ENCODE measurements at places on chromosomes 1 and 21.
A peak's percentile ranks its signal among the peaks of the same experiment; 100 is the strongest.

GRCh38 chr1:153312570-153313186 lies at the start of gene PGLYRP3:
Gene PGLYRP3, minus strand, starts transcription at chr1:153312952. Its CDS starts 2,287 bp downstream, at chr1:153310665.
- peak; percentile 14 for DNase-seq

DNA sequence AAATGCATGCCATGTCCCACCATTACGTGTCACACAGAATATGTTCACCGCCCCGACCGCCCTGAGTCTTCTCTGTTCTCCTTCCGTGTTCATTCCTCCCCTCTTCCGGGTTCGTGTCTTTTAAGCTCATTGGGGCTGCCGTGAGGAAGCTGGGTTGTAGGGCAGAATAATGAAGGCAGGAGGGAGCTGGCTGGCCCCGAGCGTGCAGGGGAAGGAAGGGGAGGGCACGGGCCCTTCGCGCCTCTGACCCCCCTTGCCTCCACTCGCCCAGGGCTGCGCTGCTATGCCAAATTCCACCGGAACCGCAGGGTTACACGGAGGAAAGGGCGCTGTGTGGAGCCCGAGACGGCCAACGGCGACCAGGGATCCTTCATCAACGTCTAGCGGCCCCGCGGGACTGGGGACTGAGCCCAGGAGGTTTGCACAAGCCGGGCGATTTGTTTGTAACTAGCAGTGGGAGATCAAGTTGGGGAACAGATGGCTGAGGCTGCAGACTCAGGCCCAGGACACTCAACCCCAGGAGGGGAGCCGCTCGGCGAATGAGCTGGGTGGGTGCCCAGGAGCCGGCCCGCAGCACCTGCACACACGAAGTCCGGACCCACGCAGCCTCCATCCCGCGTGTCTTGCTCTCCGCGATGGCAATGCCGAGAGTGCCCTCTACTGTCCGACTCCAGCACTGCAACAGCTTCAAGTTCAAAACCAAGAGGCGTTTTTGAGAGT lies 16.5 kb upstream of the AGTRAP start:
- DNase-seq = peak; percentile 69

- no peak for DNase-seq
These were observed 3.7 kb upstream of the CDC14A start for GRCh38 chr1:100348549-100349144.

GRCh38 chr1:52952112-52952511 lies 25.0 kb downstream of the SCP2 start:
- no peak for DNase-seq

GRCh38 chr1:33045246-33045645 lies 8.6 kb upstream of the AK2 start:
- no peak for DNase-seq

GRCh38 chr1:244011786-244012185 lies 39.3 kb upstream of the ZBTB18 start:
- no peak for DNase-seq

DNA sequence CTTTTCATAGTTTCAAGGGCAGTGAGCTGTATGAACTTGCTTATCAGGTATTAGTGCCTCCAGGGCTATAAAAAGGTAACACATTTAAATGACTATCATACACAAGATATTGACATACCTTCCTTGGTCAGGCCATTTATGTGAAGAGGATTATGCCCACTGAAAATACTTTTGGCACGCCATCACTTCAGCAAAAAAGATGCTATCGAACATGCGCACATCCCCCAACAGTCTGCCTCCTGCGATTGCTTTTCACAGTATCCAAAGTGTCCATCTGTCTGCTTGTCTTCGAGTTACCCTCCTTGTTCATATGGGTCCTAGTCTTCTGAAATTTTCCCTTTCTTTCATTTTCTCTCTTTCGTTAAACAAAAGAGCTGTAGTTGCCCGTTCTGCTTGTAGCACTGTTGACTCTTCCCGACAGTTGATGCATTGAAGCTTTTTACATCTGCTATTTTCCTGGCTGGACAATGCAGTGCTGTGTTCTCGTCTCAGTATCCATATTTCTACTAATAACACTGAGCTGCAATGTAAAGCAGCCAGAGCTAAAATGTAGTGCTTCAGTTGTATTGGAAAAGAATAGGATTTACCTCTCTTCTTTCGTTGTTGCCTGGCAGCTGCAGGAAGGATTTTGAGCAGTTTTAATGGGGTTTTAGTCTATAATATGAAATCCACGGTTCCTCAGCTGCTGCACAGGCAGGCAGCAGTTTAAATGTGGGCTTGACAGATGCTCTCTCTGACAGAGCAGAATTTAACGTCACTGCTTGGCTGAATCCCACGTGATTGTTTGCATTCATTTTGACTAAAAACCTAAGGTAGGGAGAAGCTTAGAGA lies at the start of gene B3GALT2:
Gene B3GALT2, minus strand, starts transcription at position 713 of the 831 bp plus-strand sequence. CDS start 5,051 bp downstream, outside the sequence.
- DNase-seq = no peak

DNA sequence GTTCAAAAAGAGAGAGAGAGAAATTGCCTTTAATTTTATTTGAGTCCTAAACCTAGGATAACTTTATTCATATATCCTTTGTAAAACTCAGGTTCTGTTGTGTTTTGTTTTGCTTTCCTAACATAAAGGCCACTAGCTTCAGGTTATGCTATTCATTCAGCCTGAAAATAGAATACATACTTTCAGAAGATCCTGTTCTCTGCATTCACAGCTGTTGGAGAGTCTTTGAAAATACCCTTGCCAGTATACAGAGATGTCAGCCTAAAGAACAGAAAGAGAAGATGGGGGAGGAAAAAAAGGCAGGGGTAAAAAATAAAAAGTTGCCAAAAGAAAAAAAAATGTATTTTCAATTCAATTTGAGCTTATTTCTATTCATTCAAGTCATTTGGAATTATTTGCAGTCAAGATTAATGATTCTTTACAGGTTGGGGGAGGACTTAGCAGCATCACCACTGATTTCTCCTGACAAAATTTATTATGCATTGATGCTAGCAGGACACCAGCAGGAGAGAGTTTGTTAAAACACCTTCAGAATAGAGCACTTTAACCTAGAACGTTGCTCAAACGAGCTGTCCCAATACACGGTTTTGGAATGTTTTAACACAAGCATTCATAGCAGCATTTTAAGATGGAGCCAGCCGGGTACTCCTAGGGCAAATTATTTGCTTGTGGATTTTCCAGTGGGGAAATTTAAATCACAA lies 318.5 kb downstream of the NTNG1 start:
- no peak for DNase-seq

- DNase-seq = peak; percentile 29
These were observed 1244.8 kb upstream of the TMPRSS15 start for GRCh38 chr21:19648391-19648790.

DNA sequence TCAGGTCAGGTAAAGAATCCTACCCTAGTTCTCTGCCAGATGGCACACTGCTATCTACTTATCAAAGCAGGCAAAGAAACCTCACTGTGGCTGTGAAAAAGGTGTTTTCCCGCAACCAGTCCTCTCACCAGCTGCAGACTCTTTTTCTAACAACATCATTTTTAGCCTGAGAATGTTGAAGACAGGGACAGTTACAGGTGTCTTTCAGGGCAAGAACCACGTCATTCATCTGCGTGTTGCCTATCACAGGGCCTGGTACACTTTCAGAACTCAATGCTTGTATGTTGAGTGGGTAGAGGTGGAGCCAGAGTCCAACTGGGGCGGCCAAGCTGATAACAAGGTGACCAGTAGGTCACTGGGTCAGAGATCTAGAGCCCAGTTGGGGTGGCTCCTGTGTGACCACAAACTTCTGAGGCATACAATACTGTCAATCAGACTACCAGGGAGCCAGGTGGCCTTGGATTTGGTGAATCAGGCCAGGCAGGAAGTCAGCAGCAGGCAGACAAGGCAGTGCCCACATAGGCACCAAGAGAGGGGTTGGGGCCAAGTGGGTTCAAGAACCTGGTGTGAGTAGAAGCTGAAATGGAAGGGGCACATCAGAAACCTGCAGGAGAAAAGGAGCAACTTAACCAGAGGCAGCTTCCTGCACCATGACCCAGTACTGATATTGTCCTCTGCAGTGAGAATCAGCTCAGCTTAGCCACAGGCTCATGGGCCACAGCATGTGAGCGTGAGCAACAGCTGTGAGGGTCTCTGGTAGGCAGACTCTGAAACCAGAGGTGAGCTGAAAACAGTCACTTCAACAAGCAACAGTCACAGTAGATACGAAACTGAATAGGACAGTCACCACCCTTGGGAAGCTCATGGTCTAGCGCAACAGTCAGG lies 123.6 kb downstream of the DTL start:
- no peak for DNase-seq

DNA sequence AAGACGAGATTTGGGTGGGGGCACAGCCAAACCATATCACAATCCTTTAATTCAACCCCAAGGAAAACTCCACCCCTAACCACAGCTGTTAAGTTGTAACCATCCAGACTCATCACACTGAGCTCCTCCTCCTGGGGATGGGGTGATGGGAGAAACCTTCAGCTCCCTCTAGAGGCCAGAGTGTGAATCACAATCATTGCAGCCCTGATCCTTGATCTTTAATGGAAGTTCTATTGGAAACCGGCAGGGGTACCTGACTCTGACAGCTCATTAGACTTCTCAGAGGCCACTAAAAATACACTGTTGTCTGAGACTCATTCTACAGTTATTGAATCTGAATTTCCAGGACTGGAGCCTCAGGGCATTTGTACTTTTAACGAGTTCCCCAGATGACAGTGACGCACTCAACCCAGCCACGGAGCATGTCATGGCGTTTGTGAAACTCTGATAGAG lies 127.2 kb downstream of the IGSF21 start:
- peak; percentile 64 for DNase-seq

GRCh38 chr21:32719085-32719484 lies 8.7 kb downstream of the SYNJ1 start:
- no peak for DNase-seq

DNA sequence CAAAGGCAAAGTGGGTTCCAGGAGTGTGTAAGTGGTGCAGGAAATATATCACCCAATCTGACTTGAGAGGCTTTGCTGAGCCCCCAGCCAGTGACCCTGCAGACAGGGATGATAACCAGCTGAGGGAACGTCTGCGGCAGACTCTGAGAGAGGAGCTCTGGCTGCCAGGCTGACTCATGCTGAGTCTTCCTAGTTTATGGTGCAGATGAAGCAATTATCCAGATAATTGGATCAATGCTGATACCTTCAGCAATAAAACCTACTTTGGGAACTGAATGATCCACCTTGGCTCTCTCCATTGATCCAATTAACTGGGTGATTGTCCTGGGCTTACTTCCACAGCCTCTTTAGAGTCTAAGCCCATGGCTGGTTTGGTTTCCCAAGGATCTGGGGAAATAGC lies 7.3 kb downstream of the C8B start:
- no peak for DNase-seq

GRCh38 chr1:85358702-85359438 lies 82.4 kb upstream of the BCL10 start:
- DNase-seq = peak; percentile 30

- no peak for DNase-seq
These were observed 670 bp downstream of the RAB3B start for GRCh38 chr1:51989582-51990477.

DNA sequence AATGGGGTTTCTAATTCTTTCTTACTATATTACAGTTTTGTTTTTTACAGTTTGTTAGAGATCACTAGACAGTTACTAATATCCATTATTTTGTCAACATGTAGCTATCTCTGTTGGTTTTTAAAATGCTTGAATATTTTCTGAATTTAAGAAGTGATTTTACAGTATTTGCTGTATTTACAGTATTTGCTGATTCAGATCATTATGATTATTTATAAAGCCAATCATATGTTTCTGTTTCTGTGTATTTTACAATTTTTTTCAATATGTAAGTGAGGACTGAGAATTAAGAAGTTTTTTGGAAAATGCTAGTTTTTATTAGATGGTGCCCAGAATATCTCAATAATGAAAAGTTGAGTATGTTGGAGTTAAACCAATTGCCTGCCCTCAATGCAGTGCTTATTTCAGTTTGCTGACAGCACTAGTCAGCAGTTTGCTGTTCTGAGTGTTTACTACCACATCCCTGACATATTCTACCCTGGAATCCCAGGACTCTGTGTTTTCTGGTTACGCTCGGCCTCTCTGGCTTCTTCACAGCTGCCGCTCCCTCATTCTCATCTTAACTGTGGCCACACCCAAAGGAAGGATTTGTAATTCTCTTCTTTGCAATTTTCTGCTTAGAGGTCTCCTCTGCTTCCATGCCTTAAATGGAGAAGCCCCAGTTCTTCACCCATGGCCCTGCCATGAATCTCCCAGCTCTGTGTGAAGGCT lies 68.0 kb upstream of the BACH1 start:
- no peak for DNase-seq

GRCh38 chr1:2412773-2413494 lies 570 bp upstream of the PEX10 start:
- DNase-seq = peak; percentile 21

- no peak for DNase-seq
These were observed 13.7 kb downstream of the MEGF6 start for GRCh38 chr1:3597599-3597964.

DNA sequence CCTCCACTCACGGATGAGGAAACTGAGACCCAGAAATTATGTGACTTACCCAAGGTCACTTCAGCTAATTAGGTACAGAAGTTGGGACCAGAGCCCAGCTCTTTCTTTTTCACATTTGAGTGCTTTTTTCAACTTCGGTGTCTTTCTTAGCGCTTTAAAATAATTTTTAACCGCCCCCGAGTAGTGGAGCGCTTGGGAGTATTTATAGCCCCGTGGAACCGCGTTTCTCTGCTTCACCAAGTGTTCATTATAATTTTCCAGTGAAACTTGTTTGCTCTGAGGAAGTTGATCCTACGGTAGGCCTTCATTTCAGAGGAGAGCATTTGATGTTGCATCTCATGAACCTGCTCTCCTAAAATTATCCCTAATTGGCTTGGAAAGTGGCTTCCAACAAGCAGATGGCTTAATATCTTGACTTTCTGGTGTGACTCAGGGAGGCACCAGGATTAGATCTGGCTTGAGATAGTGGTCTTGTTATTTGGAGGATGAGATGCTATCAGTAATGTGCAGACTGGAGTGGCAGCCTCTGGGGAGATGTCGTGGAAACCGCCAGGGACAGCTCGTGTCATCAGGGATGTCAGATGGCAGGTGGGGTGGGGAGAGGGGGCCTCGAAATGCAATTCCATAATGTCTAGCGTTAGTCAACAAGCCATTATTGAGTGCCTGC lies 321.3 kb downstream of the CAMTA1 start:
- DNase-seq = no peak

- DNase-seq = no peak
These were observed 455.6 kb upstream of the ZP4 start for GRCh38 chr1:238346340-238346739.

GRCh38 chr1:108048301-108049177 lies 83.6 kb upstream of the VAV3 start:
- DNase-seq = no peak

- no peak for DNase-seq
These were observed 117.5 kb upstream of the APP start for GRCh38 chr21:26288026-26288425.

DNA sequence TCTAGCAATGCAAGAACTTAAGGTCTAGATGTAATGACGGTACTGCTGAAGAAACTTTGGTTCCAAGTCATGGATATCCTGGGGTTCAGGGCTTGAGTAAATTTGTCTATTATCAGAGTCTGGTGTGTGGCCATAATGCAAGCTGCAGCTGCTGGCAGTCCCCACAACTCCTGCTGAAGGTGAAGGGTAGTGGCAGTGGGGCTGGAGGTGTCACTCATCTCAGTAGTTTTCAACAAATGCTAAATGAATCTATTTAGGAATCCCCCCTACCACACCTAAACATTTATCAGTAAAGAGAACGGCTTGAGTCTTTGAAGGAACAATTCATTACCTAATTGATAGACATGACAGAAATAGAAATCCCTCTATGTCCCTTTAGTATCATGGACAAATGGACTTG lies 99.2 kb upstream of the GNG4 start:
- DNase-seq = no peak

All from PC-3 (cell line).